ENCODE measurements at places on chromosomes 12 and 14.
A peak's percentile ranks its signal among the peaks of the same experiment; 100 is the strongest.

- DNase-seq, result no peak
Measured at GRCh38 chr12:3097836-3098235, 20.7 kb downstream of the TSPAN9 start.

DNA sequence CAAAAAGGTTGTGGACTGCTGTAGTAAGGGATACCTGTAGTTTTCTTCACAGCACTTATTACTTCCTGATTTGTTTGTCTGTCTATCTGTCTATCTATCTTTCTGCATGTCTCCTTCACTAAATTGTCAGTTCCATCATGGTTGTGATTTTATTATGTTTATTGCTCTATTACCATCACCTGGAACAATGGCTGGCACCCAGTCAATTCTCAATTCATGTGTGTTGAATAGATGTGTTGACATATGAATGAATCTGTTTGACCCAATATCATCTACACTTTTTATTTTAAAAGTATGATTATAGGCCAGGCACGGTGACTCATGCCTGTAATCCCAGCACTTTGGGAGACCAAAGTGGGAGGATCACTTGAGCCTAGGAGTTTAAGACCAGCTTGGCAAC, 224.4 kb downstream of the NUBPL start:
- DNase-seq, result no peak

- DNase-seq, result no peak
Measured at GRCh38 chr12:43758247-43758727, 303 bp downstream of the PUS7L start.

- DNase-seq, result no peak
Measured at GRCh38 chr14:84404246-84404645, 1125.7 kb upstream of the FLRT2 start.

- DNase-seq, result no peak
Measured at GRCh38 chr12:24378548-24379407, 429.3 kb upstream of the SOX5 start.

GRCh38 chr12:78698747-78699146, 165.8 kb upstream of the SYT1 start:
- DNase-seq, result no peak

GRCh38 chr14:64761441-64762043, 57.3 kb downstream of the PLEKHG3 start:
- no peak for DNase-seq

DNA sequence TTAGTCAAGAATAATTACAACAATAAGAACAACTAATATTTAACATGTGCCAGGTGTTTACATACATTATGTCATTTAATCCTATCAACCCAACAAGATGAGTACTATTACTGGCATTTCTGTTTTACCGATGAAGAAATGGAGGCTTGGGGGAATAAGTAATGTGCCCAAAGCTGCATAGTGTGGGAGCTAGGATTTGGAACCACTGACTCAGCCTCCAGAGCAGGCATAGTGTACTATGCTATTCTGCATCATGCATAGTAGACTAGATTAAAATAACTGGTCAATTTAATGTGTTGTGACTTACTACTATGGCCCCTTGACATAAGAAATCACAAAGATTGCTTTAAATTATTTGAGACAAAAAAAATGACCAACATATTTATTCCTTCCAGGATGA, 9.5 kb downstream of the GPR19 start:
- DNase-seq, result no peak

DNA sequence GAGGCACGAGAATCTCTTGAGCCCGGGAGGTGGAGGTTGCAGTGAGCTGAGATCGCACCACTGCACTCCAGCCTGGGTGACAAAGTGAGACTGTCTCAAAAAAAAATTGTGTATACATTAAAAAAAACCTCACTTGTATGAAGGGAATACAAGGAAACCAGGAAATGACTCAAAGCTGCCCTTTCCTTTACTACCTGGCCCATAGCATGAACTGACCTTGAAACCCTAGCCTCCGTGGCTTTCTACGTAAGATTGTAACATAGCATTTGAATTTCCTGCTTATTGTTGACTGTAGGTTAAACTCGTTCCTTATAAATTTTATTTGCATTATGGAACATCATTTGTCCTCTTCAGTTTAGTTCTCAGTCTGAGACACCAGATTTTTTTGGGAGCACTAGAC, 9.1 kb upstream of the DDX47 start:
- DNase-seq, result no peak

DNA sequence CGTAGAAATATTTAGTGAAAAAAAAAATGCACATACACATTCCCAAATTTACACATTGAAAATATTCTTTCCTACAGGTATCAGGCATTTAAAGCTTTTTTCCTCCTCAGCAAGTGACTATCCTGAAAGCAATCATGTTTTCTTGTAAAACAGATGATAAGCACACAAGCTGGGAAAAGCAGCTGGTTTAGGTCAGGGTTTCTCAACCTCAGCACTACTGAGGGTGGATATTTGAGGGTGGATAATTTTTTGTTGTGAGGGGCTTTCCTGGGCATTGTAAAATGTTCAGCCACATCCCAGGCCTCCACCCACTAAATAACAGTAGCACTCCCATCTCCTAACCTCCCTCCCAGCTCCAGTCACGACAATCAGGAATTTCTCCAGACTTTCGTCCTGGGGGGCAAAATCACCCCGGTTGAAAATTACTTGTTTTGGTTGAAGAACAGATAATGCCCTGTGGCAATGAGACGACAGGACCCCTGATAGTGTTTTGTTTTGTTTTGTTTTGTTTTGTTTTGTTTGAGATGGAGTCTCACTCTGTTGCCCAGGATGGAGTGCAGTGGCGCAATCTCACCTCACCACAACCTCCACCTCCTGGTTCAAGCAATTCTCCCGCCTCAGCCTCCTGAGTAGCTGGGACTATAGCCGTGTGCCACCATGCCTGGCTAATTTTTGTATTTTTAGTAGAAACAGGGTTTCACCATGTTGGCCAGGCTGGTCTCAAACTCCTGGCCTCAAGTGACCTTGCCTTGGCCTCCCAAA, 15.0 kb upstream of the NT5DC3 start:
- DNase-seq, result no peak

DNA sequence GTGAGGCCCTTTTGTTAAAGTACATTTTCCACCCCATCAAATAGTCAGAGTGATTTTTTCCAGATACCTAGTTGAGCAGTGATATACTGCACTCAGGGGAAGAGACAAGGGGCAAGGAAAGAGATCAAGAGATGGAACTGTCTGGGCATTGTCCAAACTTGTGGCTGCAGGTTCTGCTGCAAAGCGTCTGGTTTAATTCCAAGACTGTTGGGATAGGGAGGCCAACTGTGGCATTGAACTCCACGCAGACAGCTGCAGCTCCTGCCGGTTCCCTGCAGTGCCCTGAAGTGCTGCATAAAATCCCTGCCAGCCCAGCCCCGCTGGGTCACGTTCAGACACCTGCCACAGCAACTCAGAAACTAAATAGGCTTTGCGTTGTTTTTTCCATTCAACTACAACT, 30.5 kb downstream of the RPH3A start:
- DNase-seq, result no peak

DNA sequence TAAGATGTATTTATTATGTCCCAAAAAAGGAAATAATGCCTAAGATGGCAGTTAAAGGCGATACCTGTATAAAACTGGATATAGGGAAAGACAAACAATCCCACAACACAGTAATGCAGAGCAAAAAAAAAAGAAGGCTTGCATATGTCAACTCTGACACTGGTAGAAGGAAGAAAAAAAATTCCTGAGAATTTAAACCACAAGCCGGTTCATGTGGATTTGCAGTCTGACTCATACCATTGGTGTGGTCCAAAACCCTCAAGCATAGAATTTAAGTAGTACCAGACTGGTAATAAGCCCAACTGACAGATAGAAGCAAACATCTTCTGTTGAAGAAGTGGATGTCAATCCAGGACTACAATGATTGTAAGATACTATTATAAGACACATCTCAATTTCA, 7.2 kb downstream of the DNAI7 start:
- DNase-seq, result peak; percentile 77

DNA sequence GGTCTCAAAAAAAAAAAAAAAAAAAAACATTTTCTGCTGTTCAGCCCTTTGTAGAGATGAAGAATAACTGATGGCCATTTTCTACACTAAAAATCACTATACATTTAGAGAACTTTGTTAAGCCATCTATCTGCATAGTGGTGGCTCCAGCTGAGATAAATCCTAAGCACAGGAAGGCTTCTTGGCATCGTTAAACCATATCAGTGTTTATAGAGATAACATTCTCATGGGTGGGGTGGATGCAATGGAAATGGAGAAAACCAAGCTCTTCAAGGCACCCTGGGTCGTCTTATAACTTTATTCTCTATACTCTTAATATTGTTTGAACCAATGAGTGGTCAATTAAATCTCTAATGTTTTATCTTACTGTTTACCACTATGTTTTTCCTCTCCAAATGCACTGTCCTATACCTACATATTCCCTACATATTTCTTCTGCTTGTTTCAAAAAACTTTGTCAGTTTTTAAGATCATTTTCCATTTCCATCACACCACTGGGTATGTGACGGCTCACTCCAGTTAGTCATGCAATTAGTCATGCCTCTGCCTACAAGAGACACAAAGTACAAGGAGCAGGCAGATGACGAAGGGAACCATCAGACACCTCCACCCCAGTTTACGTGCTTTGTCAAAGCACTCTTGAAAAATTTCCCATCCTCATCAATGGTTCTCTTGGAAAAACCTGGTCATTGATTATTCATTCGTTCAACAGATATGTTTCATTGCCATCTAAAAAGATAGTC, 119.3 kb upstream of the OVCH1 start:
- no peak for DNase-seq

GRCh38 chr12:96995861-96996260, 88.8 kb downstream of the NEDD1 start:
- no peak for DNase-seq

GRCh38 chr12:68786929-68787328, 21.0 kb upstream of the MDM2 start:
- DNase-seq, result no peak

GRCh38 chr12:56838621-56839488, 75.7 kb downstream of the HSD17B6 start:
- DNase-seq, result no peak

DNA sequence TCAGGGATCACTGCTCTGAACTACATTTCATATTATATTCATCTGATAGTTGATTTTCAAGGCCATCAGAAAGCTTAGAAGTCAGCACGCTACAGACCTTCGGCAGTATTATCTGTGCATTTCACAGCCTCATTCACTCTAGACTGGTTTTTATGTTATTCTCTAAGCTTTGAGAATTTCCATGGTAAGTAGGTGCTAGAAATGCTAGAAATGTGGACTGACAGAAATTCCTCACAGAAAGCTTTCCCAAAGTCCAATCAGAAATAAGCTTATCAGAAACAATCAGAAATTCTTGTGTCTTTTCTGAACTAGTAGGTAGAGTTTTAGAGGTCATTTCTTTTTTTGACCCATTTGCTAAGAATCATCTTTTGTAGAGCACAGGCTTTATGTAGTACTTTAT, 176.6 kb downstream of the TMTC3 start:
- no peak for DNase-seq

DNA sequence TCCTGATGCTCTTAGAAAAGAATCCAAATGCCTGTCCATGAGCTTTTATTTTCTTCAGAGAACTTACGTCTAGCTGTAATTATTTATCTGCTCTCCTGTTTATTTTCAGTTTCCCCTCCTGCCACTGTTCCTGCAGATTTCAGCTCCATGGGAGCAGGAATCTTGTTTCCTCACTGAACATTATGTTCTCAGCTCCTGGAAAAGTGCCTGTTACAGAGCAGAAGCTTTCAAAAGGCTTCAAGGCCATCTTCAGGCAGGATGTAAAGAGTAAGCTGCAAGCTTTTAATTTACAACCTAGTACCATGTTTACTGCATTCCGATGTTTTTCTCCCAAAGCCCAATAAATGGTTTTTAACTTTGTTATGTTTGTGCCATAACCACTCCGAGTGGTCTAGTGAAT, 98.4 kb upstream of the BTG1 start:
- no peak for DNase-seq

DNA sequence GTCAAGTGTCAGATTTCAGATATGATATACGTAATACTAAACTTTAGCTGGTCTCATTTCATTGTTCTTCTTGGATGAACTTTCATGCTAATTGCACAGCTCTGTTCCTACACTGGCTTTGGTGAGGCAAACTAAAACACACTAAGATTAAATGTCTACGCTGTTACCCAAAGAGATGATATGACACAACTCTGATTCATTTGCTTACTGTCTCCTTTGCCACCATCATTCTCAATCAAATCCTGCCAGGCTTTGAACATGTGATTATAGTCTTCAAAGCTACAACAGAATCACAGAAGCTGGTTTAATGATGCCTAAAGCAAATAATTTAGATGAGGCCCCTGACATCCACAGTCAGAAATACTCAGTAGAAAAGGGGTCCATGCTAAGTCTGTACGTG, 37.7 kb downstream of the MDGA2 start:
- no peak for DNase-seq

DNA sequence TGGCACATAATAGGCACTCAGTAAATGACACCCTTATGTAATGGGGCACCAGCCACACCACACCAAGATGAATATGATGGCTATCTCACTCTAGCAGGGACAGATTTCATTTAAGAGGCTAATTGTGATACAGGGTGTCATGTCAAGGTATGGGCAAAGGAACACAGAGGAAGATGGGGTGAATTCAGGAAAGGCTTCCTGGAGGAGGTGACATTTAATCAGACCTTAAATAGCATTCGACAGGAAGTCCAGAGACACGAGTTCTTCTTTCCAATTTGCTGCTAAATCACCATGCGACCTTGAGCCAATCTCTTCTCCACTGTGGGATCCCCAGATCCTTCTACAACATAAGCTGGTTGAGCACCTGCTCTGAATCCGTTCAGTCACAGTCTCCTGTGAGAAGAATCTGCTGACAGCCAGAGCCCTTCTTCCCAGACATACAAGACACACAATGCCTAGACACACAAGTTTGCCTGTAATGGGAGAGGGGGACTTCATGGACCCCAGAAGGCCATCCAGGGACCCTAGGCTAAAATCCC, 1.5 kb upstream of the DTX1 start:
- no peak for DNase-seq

DNA sequence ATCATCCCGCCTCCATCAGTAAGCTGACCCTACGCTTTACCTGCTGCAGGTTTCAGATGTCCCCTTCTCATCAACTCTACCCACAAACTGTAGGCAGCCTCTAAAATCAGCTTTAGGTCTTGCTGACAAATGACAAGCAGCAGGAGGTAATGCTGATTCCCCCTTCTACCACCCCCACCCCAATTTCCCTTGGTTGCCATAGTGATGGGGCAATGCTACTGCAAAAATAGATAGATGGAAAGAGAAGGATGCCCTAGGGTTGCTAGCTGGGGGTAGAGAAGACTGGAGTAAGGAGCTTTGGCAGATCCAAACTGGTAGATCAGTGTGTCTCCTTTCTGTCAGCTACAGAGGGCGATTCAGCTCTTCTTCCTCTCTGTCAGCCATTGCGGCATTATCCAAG, 19.8 kb upstream of the PDE1B start:
- no peak for DNase-seq

DNA sequence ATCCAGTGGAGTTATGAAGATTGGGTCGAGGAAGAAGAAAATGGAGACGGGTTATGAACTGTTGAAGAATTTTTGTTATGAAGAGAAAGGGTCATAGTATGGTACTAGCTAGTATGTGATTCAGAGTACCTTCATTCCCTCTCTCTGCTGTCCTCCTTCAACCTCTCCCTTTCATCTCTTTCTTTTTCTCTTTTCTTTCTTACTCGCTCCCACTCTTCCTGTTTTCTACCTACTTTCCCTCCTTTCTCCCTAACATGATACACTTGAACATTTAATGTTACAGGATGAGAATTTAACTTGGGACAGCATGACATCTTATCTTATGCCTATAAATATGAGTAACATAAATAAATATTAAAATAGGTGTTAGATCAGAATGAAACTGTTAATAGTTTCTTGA, 112.9 kb downstream of the CCDC91 start:
- DNase-seq, result no peak

- no peak for DNase-seq
Measured at GRCh38 chr12:11067514-11067913, 5.4 kb upstream of the TAS2R46 start.

GRCh38 chr12:85713373-85713772, 122.8 kb downstream of the RASSF9 start:
- DNase-seq, result no peak
